Hematopoietic multipotent progenitor cell treated with erythropoietin and hydrocortisone succinate and interleukin-3 and kit ligand, for 8 days (in vitro differentiated cells): ENCODE measurements at places on chromosomes 11 and 22.

DNA sequence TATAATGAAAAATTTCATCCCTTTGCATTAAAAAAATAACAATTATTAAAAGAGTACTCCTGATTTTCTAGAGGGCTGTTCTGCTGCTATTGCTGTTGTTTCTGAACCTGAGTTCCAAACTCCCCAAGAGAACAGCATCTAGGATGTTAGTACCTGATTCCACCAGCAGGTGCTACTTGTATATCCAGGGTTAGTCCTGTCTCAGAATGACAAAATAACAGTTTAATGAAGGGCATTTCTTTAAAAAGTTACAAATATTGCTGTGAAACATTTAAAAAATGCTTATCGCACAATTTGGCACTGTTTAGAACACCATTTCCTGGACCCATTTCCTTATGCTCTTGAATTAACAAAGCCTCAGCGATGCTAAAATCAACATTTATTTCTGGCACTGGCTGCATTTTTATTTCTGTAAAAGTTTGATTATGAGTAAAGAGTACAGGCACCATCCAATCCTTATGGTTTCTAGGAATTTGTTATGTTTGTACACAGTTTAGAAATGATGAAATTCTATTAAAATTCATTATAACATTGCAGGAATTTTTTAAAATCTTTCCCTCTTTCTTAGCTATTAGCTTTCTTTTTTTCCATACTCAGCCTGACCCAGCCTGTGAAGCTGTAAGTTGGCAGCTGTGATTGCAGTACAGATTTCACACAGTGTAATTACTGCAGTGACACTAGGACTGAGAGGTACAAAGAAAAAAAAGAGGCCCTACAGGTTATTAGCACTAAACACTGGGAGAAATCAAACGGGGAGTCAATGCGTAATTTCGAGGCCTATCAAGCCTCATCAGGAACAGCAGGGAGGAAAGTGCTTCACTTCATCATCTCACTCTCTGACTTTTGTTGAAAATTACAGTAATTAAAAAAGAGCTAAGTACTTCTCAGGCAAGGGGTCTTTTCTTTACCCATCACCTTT lies 208.8 kb downstream of the DCDC1 start:
- peak; percentile 5 for DNase-seq

DNA sequence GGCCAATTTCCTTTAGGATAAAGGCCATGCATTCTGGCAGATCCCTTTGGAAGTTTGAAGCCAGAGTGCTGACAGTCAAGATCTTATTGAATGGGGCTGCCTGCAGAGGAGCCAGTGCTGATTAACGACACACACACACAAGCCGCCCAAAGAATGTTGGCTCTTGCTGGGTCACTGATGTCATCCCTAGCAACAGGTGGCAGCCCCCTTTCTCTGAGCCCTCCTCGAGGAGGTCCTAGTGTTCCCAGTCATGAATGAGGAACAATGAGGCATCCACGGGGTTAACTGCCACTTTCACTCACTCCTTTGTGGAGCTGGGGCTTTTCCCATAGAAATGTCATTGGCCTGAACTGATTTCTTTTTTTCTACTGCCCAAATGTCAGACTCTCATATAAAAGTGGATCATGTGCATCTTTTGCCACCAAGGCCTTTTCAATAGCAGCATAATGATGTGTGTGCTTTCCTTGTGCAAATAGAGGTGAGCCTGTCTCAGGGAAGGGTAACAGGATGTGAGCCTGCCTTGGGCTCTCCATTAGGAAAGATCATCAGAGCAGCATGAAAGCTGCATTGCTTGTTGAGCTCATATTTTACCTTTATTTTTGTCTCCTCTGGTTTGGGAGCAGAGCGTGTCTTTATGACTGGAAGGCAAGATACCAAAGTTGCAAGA lies 301.8 kb upstream of the MTNR1B start:
- no peak for DNase-seq

DNA sequence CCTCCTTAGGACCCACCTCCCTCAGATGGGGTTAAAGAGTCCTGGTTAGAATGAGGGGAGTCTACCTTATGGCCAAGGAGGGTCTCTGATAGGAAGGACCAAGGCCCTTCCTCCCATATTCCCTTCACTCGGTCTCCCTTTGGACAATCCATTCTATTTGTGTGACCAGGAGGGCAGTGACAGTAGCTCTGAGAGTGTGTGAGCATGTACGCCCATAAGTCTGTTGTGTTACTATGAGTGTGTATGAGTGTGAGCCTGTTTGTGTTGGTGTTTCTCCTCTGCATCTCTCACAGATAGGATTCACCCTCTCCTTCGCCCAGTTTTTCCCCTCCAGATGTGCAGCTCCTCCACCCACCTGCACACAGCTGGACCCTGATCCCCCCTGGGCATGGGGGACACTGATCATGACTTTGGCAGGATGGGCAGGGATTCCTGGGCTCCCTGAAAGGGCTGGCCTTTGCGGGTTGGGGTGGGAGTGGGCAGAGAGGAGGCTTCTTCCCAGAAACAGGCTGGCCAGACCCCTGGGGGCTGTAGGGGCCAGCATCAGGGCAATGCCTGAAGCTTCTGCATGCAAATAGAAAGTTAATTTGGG lies 14.5 kb downstream of the PHLDB1 start:
- no peak for DNase-seq

DNA sequence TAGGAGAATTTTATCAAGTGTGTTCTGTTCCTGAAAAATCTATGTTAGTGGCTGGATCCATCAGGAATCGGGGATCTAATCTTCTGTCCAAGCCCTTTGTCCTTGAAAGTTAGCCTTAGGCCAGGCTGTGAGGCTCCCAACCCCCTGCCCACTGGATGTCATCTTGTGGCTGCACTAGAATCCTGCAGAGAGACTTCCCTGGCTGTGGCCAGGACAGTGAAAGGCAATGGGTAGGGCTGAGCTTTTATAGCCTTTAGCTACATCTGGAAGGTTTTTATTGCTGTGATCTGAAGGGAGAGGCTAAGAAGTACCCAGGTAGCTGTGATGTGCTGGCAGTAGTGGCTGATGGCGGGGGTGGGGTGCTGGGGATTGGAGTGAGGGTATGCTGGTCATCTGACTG lies 2.1 kb downstream of the OAF start:
- DNase-seq: no peak

DNA sequence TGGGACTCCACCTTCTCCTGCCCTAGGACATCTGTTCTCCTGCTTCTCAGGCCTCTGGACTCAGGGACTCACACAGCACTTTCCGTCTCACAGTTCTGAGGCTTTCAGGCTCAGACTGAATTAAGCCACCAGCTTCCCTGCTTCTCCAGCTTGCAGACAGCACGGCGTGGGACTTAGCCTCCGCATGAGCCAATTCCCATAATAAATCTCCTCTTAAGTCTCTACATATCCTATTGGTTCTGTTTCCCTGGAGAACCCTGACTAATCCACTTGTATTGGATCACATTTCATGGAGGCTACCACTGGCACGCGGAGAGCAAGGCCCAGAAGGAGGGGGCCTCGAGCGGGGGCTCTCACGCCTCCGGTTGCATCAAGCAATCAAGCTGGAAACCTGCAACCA lies 1313.6 kb downstream of the TBC1D22A start:
- no peak for DNase-seq

DNA sequence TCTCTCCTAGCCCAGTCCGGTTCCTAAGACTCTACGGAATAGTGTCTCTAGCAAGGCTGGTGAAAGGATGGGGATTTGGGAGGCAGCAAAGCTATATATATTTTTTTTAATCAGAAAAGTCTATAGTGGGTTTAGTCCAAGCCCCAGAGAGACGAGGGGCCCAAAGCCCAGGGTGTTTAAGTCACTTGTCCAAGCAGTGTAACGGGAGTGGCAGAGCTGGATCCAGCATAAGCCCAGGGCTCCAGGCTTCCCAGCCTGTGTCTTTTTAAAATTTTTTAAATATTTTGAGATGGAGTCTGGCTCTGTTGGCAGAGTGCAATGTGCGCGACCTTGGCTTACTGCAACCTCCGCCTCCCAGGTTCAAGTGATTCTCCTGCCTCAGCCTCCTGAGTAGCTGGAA lies 6.8 kb downstream of the GRIK4 start:
- no peak for DNase-seq
